ENCODE measurements at places on chromosomes 3 and 15.
A peak's percentile ranks its signal among the peaks of the same experiment; 100 is the strongest.

GRCh38 chr3:160105907-160106584 lies 117.4 kb downstream of the IL12A start:
- no peak for DNase-seq

- DNase-seq, result peak; percentile 5
Measured at GRCh38 chr3:39207361-39208186, 15.2 kb upstream of the XIRP1 start.

DNA sequence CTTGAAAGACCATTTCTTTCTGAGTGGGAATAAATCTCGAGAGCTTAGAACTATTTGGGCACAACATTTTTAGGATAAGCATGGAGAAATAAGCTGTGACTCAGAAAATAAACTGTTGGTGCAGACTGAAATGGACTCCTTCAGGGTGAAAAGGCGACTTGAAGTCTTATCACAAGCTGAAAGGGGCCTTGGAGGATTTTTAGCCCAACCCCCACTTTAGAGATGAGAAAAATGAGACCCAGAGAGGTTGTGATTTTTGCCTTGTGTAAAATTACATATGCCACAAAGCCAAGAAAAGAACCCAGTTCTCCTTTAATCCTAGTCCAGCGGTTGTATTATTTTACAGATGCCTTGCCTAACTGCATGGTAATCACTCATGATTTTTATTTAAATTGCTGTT lies 1.5 kb downstream of the ATP1B3 start:
- no peak for DNase-seq

DNA sequence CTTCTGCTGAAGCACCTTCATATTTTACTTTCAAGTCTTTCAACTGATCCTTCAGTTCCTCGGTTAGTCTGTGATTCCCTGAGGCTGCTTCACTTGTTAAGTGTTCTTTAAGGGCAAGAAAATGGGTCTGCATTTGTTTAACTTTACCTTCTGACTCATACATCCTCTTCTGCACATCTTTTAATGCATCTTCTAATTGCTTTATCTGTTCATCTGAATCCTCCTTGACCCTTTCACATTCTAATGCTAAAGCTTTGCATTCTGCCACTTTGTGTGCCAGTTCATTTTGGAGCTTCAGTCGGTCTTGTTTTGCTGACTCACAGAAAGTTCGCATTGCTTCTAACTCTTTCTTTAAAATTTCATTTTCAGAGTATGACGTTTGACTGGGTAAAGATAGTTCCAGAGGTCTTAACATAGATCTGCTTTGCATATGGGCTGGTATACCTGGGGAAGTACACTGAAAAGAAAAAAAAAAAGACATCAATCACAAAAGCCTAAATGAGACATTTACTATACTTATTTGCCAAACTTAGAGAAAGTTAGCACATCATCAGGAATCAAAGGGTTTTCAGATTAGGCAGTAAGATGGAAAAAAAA lies 94.3 kb downstream of the UACA start:
- no peak for DNase-seq

DNA sequence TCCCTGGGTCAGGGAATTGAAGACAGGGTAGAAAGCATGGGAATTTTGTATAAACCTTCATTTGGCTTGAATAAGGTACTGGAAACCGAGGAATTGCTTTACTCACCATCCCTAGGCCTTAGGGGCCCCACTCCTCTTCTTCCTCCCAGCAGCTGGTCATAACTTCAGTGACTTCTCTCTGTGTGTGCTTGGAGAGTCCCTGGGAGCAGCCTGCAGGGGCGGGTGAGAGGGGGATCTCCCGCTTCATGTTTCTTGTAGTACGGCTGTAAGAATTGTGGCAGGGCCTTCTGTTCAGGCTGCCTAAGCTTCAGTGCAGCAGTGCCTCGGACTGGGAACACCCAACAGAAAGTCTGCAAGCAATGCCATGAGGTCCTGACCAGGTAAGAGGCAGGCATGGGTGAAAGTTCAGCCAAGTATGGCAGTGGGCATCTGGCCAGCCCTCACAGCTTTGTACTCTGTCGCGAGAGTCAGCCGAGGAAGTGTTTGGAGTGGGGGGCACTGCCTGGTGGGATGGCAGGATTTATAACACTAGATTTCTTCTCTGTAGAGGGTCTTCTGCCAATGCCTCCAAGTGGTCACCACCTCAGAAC lies 1.7 kb upstream of the DNAJC17 start:
- DNase-seq, result no peak

DNA sequence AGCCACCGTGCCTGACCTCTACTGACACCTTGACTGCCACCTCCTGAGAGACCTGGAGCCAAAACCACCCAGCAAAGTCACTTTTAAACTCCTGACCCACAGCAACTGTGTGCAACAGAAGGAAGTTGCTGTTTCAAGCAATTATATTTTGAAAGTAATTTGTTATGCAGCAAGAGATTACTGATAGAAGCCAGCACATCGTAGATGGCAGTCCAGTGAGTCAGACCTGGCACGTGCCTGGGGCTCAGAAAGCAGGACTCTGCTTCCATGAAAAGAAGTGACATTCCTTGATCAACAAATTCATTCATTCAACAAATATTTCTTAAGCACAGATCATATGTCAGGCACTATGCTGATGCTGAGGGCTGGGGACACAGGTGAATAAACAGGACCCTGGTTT lies 5.7 kb upstream of the CSPG4 start:
- no peak for DNase-seq

Data from NCI-H1417 (cell line).